ENCODE measurements at places on chromosomes 3 and 15. TPM values are rescaled to one million over a fixed set of nuclear protein-coding genes. Genes with fewer than 3 reads are reported as not detected.

CYP8B1 gene
- total RNA-seq: not detected

GOLIM4 gene
- total RNA-seq: 149 TPM

GRCh38 chr15:100118546-100118945 is 223.2 kb downstream of the ADAMTS17 start:
- H3K36me3 ChIP-seq: no peaks in the 10 kb centered on the region
- peaks cover 24% of the 10 kb centered on the region for H3K4me1 ChIP-seq
- H3K4me3 ChIP-seq: no peak overlapping the region
- H3K27me3 ChIP-seq: no peaks in the 10 kb centered on the region
- no peak for DNase-seq
- H3K27ac ChIP-seq: no peak overlapping the region

GRCh38 chr15:91099616-91099994 is 452 bp upstream of the SV2B start:
- DNase-seq: peak; percentile 12
- H3K4me1 ChIP-seq: no peaks in the 10 kb centered on the region
- peaks cover 82% of the 10 kb centered on the region for H3K27me3 ChIP-seq
- no peaks in the 10 kb centered on the region for H3K36me3 ChIP-seq
- no peak overlapping the region for H3K27ac ChIP-seq

GRCh38 chr15:79970181-79970580 is 815 bp downstream of the BCL2A1 start:
- no peak overlapping the region for H3K27ac ChIP-seq
- H3K36me3 ChIP-seq: no peaks in the 10 kb centered on the region
- no peaks in the 10 kb centered on the region for H3K4me1 ChIP-seq
- H3K4me3 ChIP-seq: no peak overlapping the region

- H3K27ac ChIP-seq: peak overlapping the region; percentile 86
- peak overlapping the region; percentile 74 for H3K4me3 ChIP-seq
- H3K4me1 ChIP-seq: peaks cover 9% of the 10 kb centered on the region
- H3K27me3 ChIP-seq: no peaks in the 10 kb centered on the region
Measured at GRCh38 chr3:197750858-197751737, 1.4 kb downstream of the FYTTD1 start.

DNA sequence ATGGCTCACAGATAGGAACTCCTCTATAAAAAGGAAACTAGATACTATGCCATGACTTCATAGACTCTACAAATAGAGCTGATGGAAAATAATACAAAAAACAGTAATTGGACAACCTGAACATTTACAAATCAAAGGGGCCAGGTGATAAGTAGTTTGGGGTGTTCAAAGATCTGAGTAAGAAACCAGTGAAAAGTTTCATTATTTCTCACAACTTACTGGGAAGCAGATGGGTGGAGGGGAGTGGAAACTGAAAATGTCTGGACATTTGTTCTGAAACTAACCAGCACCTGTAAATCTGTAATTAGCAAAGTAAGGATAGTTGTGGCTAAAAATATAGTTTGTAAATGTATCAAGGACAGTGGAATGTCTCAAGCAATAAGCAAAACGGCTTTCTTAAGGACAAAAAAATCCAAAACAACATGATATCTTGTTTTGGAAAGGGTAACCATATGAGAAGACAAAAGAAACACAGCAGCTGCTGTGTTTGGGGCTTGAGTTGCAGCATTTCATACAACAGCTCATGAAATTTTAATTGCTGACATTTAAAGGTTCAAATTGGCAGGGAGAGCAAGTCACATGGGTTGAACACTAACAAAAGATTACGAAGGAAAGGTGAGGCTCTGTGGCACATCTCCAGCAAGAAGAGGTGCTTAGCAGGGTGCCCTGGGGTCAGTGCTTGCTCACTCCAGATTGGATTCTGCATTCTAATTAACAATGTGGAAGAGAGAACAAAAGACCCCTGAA is 26.8 kb upstream of the THBS1 start:
- no peak for DNase-seq
- no peaks in the 10 kb centered on the region for H3K4me1 ChIP-seq
- H3K27me3 ChIP-seq: no peaks in the 10 kb centered on the region
- no peak overlapping the region for H3K4me3 ChIP-seq
- H3K27ac ChIP-seq: no peak overlapping the region
- H3K36me3 ChIP-seq: no peaks in the 10 kb centered on the region

DNA sequence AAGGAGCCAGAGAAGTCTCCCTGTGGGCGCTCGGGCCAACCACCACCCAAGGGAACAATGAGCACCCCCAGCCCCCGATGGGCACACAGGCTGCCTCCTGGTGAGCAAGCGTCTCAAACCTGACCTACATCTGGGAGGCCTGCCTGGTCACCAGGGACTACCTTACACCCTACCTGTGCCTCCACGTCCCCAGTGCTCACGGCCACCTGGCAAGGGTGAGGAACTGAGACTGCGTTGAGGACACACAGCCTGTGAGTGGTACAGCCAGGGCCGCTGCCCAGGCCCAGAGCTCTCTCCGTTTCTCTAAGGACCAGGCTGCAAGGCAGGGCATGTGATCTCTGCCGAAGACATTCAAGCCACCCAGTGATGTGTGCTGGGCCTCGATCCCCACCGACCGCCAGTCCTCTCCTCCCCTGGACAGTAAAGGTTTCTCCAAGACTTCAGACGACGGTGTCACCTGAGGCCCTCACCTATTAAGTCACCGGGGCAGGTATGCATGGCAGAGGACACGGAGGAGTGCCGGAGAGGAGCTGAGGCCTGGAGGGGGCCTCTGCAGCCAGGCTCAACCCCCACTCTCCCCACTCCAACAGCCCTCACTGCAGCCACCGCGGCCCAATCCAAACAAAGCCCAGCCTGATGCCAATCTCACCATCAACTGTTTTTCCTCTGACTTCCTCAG is 2.8 kb downstream of the GOLGA8A start:
- H3K27me3 ChIP-seq: no peaks in the 10 kb centered on the region
- no peak for DNase-seq
- H3K4me1 ChIP-seq: no peaks in the 10 kb centered on the region
- peaks cover 5% of the 10 kb centered on the region for H3K36me3 ChIP-seq

DNA sequence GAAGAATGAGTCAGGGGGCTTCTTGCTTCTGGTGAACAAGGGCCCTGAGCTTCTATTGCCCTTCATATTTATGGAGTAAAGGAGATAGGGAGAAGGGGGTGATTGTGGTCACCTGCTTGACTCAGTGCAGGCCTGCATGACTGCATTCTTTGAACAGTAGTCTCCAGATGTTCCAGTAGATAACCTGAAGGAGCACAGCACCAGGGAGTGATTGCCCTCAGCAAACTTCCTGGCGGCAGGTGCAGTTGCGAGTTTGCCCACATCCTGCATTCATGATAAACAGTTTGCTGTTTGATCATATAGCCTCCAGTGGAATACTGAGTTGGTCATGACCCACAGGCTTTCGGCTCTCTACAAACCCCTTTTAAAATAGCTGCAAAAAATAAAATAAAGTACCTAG is 1632.7 kb downstream of the OTOL1 start:
- no peak overlapping the region for H3K4me3 ChIP-seq
- H3K4me1 ChIP-seq: no peaks in the 10 kb centered on the region
- H3K36me3 ChIP-seq: no peaks in the 10 kb centered on the region
- H3K27ac ChIP-seq: no peak overlapping the region
- no peaks in the 10 kb centered on the region for H3K27me3 ChIP-seq

GRCh38 chr3:140056047-140056446 is 121.1 kb downstream of the CLSTN2 start:
- H3K4me1 ChIP-seq: no peaks in the 10 kb centered on the region
- no peaks in the 10 kb centered on the region for H3K36me3 ChIP-seq
- no peaks in the 10 kb centered on the region for H3K27me3 ChIP-seq

- no peaks in the 10 kb centered on the region for H3K27me3 ChIP-seq
- H3K27ac ChIP-seq: no peak overlapping the region
- H3K4me3 ChIP-seq: no peak overlapping the region
Measured at GRCh38 chr3:173676094-173676493, 278.6 kb downstream of the NLGN1 start.

DNA sequence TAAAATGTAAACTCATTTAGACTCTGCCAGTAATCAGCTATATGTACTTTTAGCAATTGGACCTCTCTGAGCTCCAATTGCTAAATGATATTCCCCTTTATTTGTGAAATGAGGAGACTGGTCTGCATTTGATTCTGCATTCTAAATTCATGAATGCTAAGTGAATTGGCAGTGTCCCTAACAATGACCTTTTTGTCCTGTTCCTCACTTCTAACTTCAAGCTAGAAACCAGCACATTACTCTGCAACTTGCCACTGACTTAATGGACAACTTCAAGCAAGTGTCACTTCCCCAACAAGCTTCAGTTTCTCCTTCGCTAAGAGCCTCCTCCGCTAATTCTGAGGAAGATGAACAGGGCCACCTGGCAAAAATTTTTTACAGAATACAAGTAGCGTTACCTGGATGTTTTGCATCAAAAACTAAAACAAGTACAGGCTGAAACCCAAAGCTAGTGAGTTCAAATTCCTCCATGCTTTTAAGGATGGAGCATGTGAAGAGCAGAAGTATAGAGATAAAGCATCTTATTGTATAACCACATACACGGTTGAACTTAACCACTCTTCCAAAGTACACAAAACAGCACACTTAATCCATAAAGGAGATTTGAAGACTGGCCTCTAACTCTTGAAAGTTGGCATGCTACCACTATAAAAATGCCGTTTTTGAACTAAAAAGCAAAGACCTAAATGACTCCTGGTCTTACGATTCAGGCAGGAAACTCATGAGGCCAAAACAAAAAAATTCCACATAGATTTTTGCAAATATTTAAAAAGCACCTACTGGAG is 207.6 kb downstream of the MAGI1 start:
- peaks cover 7% of the 10 kb centered on the region for H3K4me1 ChIP-seq
- H3K36me3 ChIP-seq: no peaks in the 10 kb centered on the region
- DNase-seq: no peak
- H3K4me3 ChIP-seq: no peak overlapping the region
- no peaks in the 10 kb centered on the region for H3K27me3 ChIP-seq
- no peak overlapping the region for H3K27ac ChIP-seq

GRCh38 chr15:77836121-77836692 is 203.5 kb upstream of the LINGO1 start:
- no peak overlapping the region for H3K4me3 ChIP-seq
- DNase-seq: peak; percentile 43
- H3K4me1 ChIP-seq: no peaks in the 10 kb centered on the region
- no peak overlapping the region for H3K27ac ChIP-seq
- H3K36me3 ChIP-seq: no peaks in the 10 kb centered on the region

DNA sequence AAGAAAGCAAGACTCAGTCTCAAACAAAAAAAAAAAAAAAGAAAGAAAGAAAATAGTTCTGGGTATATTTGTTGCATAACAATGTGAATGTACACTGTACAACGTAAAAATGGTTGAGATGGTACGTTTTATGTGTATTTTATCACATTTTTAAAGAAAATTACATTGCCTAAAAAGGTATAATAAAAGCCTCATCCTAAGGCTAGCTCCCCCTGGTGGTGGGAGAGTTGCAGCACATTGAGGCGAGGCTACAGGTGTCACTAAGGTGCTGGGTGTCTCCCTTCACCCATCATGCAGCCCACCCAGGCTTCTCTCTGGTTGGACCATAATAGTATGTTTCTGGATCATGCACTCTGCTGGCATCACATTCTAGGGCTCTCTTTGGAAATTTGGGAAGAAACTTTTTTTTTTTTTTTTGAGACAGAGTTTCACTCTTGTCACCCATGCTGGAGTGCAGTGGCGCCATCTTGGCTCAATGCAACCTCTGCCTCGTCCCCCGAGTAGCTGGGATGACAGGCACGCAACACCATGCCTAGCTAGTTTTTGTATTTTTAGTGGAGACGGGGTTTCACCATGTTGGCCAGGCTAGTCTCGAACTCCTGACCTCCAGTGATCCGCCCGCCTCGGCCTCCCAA is 12.4 kb upstream of the RAB11A start:
- no peaks in the 10 kb centered on the region for H3K36me3 ChIP-seq
- H3K4me3 ChIP-seq: no peak overlapping the region
- DNase-seq: peak; percentile 65
- no peaks in the 10 kb centered on the region for H3K27me3 ChIP-seq
- no peak overlapping the region for H3K27ac ChIP-seq
- H3K4me1 ChIP-seq: no peaks in the 10 kb centered on the region

All from cardiac muscle cell (in vitro differentiated cells and primary cell).